ENCODE measurements at places on chromosomes 11 and 22.

- no peak for DNase-seq
Measured at GRCh38 chr22:32926600-32926999, 125.1 kb downstream of the TIMP3 start.

DNA sequence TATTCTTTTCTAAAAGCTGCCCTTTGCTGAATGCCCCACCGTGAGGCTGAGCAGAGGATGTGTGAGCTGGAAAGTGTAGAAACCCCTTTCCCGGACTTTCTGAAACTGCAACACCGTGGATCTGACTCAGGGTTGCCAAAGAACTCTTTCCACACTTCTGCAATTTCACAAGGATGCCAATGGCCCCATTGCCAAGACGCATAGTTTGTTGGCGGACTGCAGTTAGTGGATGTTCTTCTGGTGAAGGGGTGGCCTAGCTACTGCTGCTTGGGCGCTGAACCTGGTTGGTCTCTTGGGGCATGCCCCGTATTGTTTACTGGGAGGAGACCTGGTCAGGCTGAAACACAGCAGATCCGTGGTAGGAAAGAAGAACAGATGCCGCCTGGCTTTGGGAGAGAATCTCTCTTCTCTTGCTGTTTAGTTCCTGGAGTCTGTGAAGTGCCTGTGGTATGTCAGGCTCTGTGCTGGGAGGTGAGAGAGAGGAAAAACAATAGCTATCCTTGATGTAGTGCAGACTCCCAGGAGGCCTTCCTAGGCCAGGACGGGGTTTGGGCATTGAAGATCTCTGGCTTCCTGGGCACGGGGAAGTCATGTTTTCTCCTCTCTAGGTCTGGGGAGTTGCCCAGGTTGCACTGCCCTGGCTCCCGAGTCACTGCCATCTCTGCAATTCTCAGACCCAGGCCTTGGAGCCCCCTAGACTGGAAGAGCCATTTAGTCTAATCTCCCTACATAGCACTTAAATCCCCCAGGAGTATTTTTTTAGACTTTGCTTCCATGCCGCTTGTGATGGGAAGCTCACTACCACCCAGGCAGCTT, 26.9 kb downstream of the CD82 start:
- no peak for DNase-seq

DNA sequence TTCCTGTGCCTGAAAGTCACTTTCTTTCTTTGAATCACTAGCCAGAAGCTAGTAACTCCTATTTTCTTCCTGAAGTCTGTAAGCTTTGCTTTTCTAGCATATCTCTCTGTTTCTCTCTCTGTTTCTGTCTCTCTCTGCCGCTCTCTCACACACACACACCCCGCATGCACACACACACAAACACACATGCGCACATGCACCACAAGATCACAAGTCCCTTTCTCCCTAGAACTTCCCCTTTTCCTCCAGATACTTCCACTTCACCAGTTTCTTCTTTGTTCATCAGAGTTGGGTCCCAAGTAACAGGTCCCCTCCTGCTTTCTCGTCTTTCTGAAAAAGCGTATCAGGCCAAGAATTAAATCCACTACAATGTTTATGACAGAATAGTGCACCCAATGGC, 148.5 kb upstream of the HSD17B12 start:
- no peak for DNase-seq

DNA sequence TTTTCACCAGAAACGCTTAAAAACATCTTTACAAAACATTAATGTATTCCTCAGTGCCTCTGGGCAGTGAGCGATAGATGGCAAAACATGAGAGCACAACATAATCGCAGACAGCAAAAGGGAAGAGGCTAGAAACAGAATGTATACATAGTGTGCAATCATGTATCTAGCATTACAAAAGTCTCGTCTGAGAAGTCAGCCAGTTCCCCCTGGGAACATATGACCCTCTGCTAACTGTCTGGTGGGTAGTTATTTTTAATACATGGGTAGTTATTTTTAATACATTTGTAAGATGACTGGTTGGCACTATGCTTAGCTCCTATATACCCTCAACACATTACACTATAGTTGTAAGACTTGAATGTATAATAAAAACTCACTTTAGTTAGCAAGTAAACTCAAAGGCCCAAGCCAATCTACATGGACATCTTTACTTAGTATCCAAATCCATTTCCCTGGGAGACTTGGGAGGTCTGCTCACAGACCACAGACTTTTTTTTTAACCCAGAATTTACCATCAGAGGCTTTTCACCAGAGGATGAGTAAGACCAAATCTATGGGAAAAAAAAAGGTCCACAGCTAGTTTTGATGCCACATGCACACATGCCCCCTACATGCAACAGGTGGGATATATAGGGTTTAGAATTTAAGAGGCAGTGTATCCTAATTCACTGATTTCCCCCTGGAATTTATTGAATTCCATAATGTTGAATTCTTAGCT, 71.7 kb downstream of the AMBRA1 start:
- no peak for DNase-seq

DNA sequence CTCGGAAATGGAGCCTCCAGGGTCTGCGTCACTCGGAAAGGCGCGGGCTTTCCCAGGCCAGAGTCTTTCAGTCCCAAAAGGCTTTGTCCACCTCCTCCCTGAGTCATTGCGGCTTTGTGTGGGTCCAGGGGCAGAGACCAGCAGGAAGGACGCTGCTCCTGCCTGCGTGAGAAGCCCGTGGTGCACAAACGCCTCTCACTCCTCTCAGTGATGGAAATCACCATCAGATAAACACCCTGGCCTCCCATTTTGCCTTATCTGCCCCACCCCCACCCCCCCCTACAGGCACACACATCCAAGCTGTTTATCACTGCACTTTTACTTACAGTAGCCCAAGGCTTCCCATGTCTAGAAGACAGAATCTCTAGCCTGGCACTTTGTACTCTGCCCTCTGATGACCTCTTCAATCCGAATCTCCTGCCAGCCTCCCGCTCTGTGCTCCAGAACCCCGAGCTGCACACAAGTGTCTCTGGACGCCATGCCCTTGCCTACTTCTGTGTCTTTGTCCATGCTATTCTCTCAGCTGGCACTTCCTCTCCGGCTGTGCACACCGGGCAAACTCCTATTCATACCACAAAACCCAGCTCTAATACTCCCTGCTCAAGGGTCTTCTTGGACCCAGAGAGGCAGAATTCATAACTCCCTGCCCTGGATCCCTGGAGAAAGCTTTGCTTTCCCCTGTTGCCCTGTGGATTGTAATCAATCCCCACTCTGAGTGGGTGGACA, 954.6 kb downstream of the TBC1D22A start:
- no peak for DNase-seq

- DNase-seq, result no peak
Measured at GRCh38 chr11:100849009-100849900, 162.2 kb downstream of the ARHGAP42 start.

GRCh38 chr11:79273781-79274180, 167.0 kb downstream of the TENM4 start:
- DNase-seq, result no peak

DNA sequence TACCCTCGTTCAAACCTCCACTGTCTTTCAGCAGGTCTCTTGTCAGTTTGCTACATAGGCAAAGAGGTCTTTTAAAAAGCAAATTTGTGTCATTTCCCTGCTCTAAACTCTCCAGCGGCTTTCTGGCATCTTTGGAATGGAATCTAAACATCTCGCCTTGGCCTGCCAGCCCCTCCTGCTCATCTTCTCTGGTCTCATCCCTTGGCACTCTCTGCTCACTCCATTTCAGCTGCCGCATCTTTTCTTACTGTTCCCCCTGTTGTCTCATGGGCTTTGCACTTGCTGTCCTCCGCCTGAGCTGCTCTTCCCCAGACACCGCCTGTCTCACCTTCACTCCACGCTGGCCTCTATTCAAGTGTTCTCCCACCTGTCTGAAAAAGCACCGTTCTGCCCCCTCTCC, 46.6 kb downstream of the BMAL1 start:
- DNase-seq, result no peak
